H1 (cell line): ENCODE measurements at places on chromosomes 13 and 19.

DNA sequence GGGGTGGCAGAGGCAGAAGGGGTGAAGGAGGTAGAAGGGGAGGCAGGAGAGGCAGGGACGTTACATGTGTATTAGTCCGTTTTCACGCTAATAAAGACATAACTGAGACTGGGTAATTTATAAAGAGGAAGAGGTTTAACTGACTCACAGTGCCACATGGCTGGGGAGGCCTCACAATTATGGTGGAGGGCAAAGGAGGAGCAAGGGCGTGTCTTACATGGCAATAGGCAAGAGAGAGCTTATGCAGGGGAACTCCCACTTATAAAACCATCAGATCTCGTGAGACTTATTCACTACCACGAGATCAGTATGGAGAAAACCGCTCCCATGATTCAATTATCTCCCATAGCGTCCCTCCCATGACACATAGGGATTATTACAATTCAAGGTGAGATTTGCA lies 19.0 kb upstream of the ACOD1 start:
- no peak for DNase-seq

DNA sequence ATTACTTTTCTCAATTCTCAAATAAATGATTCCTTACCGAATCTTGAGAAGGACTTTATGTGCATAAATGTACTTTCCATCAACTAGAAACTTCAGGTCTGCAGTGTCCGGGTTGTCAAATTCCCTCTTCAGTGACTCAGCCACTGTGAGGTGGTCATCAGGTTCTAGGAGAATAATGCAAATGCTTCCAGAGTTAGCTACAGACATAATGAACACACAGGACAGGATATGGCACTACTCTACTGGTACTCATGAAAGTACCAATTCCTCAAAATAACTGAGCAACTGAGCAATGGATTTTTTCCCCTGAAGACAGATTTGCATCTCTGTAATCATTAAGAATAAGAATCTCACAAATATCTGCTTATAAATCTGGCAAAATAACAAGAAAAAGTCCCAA lies 31.2 kb downstream of the RCBTB2 start:
- DNase-seq, result no peak

DNA sequence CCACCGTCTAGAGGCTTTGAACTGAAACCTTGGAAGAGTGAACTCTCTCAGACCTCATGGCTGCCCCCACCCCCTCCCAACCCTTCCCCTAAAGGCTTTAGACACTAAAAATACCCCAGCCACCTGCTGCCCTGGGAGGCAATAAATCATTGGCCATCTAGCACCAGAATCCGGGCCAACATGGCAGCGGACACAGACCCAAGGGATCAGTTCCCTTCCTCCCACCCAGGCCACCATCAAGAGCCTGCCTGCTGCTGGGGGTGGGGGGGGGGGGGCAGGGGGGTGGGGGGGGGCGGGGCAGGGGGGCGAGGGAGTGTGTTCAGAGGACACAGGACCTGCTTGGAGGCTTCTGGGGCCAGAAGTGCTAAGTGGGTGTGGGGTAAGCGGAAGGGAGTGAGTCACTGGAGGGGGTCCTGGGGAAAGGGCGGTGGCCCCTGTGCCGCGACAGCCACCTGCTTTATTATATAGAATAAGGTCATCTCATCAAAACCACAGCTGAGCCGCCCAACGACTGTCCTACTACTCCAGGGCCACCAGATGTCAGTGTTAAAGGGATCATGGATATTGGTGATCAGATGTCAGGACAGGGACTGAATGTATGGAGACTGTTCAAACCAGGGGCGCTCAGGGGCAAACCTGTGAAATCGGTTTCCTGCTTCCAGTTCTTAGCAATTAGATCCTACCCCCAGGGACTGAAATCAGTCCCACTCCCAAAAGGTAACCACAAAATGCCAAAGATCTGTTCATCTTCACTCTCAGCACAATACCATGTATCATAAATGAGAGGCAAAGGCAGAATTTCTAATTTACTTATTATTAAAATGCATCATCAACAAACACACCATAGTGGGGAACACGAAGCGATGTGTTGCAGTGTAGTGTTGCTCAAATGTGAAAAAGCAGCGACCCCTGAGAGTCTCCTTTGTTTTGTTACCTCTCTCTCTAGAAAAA lies 24.3 kb downstream of the ARL11 start:
- DNase-seq, result peak; percentile 52

- DNase-seq, result no peak
These were observed 9.4 kb upstream of the ZNF428 start for GRCh38 chr19:43628646-43629326.

DNA sequence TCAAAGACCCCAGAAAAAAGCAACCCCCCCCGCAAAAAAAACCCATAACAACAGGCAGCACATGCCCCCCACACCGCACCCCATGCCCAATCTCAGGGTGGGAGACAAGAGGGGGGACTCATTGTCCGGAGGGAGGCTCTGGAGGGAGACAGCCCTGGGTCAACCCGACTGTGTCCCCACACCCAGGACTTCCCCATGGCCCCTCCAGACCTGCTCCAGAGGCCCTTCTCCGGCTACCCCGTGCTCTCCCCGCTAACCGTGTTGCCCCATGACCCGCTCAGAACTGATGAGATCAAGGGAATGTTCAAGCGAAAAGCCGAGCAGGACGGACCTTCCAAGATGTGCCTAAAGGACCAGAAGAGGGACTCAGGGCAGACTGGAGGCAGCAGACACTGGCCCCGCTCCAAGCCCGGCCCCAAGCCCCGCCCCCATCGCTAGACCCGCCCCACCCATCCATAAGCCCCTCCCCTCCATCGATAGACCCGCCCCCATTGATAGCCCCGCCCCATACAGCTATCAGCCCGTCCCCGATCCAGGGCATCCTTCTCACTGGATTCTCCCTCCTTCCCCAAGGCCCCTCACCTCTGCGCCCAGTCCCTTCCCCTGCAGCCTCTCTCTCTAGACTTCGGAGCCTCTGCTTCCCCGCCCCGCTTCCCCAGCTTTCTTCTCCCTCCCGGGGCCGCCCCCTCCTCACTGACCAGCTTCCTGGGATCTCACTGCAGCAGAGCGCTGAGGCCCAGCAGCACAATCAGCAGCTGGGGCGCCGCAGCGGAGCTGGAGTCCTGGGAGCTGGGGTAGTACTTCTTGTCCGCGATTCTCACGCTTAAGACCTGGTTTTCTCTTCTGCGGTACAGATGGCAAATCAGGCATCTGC lies 2.2 kb downstream of the BST2 start:
- DNase-seq, result no peak

DNA sequence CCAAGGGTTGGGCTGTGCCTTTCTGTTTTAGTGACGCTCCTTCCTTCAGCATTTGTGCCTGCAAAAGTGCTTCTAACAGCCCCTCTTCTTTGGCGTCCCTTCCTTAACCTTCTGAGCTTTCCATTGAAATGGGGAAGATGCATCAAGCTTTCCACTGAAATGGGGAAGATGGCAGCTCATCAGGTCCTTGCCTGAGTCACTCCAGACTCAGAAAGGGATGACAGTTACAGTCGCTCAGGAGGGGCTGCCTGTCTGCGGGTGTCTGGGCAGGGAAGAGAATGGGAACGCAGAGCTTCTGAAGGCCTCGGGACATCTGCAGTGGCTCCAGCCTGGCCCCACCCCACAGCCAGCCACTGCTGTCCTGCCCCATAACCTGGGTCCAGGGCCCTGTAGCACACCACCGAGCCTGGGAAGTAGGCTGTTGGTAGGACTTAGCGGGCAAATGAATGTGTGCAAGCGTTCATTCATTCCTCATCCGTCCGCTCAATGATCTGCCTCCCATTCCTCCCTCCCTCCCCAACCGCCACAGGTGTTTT lies 9.8 kb downstream of the AP1M1 start:
- DNase-seq, result no peak

- DNase-seq, result no peak
These were observed 13.2 kb downstream of the KLHL26 start for GRCh38 chr19:18650021-18650390.

DNA sequence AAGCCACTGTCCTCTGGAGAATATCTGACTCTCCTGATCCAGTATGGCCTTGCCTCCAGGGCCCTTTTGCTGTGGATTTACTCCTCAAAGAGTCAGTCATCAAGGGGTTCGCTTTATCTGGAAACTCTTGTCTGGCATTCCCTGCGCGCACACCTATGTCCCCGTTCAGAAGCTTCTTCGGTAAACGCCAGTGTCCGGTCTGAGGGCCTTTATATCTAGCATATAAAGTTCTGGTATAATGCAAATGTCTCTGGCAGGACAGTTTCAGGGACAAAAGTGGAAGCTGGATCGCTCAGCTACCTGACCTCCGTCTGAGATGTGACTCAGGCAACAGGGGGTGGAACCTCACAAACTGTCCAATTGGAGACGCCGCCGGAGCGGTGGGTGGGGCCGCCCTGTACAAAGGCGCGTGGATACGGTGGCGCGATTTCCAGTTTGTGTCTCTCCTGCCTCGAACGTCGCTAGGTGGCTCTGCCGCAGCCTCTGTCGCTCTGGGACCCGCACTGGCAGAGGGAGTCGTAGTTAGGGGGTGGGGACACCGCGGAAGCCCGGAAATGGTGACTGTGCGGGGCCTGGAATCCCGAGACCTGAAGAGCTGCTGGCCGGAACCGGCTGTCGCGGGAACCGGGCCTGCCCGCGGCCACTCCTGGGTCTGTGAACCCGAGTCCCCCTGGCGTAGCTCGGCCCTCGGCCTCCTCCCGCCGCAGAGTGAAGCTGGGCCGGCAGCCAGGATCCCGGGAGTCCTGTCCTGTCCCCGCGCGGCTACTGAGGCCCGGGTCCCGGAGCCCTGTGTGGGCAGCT lies 10.6 kb upstream of the ZNF709 start:
- peak; percentile 83 for DNase-seq

GRCh38 chr13:40596484-40596883 lies 70.0 kb downstream of the FOXO1 start:
- no peak for DNase-seq

DNA sequence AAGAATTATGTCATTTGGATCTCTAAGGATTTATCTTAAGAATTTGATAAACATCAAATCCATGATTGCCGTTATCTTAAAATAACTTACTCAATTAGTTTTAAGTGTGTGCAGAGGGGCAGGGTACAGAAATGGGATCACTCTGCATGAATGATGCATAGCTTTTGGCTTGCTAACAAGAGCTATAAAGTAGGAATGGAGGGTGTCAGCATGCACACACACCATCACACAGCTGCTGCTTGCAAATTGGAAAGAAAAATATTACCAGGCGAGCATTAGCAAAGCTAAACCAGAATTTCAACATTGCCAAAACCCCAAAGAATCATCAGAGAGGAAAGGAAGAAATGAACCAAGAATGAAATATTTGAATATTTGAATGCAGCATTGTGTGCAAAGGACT lies 580.6 kb downstream of the LMO7 start:
- no peak for DNase-seq

DNA sequence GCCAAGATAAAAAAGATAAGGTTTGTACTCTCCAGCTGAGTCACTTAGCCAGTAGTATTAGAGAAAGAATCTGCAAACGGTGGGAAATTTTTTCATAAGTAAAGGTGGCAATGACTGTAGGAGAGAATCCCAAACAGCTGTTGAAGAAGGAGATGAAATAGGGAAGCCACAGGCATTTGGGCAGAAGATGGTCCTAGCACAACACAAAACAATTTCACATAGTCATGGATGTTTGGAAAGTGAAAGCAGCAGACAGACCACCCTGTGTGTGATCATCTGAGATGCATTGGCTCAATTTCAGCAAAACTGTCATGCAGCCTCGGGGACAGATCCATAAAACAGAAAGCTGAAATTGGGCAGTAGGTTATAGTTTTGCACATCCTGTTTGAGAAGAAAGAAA lies 2832.4 kb downstream of the PCDH9 start:
- no peak for DNase-seq

GRCh38 chr19:42466521-42467182 lies 23.9 kb upstream of the CXCL17 start:
- DNase-seq, result no peak

DNA sequence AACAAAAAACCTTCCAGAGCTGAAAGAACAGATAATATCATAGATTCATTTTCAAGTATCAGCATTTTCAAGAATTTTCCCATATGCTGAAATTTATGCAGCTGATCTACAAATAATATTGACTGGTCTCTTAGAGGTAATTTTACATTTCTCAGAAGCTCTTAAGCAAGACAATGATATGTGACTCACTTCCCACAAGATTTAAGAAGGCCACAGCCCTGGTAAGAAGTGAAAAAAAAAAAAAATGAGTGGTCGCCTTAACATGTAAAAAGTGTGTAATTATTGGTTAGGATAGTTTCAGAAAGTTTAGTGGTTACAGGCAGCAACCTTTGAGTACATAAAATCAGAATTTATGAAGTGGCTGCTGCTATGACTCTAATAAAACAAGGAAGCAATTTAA lies 54.5 kb downstream of the NUFIP1 start:
- no peak for DNase-seq

GRCh38 chr13:33272531-33273124 lies 12.9 kb downstream of the STARD13 start:
- no peak for DNase-seq

DNA sequence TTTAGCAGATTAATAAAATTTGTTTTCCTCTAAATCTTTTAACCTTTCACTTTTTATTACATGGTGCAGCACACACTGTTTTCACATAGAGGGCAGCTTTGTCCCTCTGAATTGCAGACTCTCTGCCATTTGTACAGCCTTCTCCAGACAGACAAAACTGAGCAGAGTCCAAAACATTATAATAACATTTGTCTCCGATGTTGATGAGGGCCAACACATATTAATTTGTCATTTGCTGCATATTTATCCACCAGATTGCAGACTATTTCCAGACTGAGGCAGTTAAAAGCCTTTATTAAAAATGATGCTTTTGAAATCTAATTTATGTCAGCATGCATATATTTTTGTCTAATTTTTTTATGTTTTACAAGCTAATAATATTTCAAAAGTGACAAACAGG lies 1251.9 kb upstream of the SLC10A2 start:
- no peak for DNase-seq

DNA sequence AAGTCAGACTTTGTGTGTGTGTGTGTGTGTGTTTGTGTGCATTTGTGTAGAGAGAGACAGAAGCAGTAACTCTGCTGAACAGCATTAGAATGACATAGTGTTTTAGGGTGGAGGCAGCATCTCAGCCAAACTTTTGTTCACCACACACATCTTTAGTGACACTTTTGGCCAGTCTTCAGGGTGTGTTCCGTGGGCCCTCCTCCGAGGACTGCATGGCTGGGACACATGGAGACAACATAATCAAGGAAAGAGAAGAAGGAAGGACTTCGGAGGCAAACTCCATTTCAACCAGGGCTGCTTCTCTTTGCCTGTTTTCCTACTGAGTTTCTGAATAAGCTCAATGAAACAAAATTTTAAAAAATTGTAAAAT lies 205.1 kb downstream of the LHFPL6 start:
- DNase-seq, result no peak

GRCh38 chr19:54201980-54202379 lies 1.3 kb downstream of the RPS9 start:
- DNase-seq, result no peak
